ENCODE measurements at places on chromosomes 6 and 20. TPM values are rescaled to one million over a fixed set of nuclear protein-coding genes. Genes with fewer than 3 reads are reported as not detected.
A peak's percentile ranks its signal among the peaks of the same experiment; 100 is the strongest.

Gene MYBL2
- 15.7 TPM for total RNA-seq

Gene FOXQ1
- total RNA-seq = 0.15 TPM

Gene MAFB
- 3.0 TPM for total RNA-seq

Gene MMP24OS
- total RNA-seq = 94.6 TPM

Gene ELOVL4
- total RNA-seq = 6.1 TPM

Gene IL17F
- not detected for total RNA-seq

DNA sequence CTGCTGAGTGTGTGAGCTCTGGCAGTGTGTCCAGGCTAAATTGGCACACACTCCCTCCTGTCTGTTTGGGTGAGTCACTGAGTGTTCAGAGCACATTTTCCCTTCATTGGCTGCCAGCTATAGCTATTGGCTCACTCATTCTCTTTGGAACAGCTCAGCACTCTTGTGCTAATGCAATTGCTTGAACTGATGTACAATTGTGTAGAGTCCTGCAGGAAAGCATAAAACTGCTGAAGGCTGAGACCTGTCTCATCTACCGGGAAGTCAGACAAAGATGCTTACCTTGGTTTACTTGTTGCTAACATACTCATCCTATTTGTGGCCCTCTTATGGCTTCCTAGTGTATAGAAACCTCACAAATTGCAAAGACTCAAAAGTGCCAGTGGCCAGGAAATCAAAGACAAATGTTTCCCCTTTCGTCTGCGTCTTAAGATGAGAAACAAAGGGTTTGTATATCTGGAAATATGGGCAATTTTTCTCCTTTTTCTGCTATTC, 351.0 kb downstream of the BCKDHB start:
- no peaks in the 10 kb centered on the region for H3K27me3 ChIP-seq
- no peaks in the 10 kb centered on the region for H3K36me3 ChIP-seq
- no peak for DNase-seq

DNA sequence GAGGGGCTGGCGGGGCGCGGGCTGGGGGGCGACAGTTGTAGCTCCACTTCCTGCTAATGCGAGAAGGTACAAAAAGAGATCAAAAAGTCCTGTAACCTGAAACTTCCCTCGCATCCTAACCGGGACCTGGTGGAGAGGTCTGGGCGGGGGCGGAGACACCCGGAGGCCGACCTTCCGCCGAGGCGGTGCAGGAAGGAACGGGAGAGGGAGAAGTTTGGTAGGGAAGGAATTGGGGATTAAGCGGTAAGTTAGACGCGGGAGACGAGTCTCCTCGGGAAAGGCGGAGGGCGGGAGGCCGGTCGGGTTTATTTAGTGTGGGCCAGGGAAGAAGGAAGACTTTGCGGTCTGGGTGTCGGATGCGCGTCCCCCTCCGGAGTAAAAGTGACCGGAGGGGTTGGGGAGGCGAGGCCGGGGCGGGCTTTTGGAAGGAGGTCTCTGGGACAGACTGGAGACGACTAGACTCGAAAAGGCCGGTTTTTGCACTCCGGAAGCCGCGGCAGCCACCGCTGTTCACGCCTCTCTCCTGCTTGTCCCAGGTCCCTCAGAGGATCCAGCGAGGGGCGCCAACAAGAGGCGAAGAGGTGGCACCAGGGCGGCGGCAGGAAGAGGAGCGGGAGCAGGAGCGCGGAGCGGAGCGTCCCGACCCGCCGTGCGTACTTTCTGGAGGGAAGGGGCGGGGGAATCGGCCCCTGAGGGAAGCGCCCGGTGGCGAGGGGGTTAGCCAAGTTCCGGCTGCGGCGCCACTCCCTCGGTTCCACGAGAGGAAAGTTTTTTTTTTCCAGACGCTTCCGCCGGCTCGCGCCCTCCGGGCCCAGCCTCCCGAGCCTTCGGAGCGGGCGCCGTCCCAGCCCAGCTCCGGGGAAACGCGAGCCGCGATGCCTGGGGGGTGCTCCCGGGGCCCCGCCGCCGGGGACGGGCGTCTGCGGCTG, 734 bp downstream of the TPBG start:
- H3K4me1 ChIP-seq = peaks cover 12% of the 10 kb centered on the region
- H3K27ac ChIP-seq = peak overlapping the region; percentile 91
- H3K4me3 ChIP-seq = peak overlapping the region; percentile 94
- no peaks in the 10 kb centered on the region for H3K36me3 ChIP-seq

DNA sequence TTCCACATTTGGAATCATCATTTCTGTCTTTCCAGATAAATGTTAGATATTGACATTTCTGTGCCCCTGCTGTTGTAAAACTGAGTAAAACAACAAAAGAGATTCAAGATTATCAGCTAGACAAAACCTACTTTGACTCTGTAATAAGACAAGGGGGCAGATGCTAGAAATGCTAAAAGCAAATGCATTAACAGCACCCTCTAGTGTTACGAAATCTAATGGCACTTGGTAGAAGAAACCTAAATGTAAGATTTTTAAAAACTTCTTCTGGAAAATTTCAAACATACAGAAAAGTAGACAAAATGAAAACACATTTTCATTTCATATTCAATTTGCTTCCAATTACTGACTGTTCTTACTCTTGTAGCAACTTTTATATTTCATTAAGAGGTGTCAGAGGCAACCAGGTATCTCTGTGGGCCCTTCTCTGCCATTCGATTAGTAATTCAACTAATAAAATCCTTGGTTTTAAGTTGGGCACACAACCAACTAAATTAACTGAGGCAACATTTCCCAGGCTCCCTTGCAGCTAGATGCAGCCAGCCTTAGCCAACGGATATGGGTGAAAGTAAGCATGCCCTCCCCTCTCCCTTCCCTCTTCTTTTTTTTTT, 45.0 kb downstream of the SLC23A2 start:
- H3K4me1 ChIP-seq = peaks cover 29% of the 10 kb centered on the region
- H3K36me3 ChIP-seq = peaks cover 2% of the 10 kb centered on the region
- no peak for DNase-seq
- no peaks in the 10 kb centered on the region for H3K27me3 ChIP-seq
- H3K4me3 ChIP-seq = no peak overlapping the region

DNA sequence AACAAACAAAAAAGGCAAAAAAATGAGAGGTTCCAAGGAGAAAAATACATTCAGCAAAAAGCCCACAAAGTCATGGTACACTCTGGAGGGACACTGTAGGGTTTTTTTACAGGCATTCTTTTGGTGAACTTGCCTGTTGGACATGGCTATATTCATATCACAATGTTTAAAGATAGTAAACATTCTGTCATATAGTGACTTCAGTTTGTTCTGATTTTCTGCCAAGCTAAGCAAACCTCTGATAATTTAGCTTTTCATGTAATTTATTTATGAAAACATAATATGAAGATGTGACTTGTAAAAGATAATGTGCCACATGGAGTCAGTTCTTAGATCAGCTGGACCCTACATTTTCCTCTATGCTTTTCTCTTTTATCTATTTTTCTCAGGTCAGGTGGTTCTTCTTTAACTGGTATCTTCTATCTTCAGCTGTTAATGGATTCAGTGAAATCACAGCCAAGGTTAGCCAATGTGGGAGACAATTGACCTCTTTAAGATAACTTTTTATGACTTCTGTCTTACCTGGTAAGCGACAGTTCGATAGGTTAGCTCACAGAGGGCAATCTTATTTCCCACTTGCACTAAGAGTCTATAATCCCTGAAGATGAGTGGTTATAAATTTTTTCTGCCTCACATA, 87.9 kb downstream of the ADGRB3 start:
- no peaks in the 10 kb centered on the region for H3K36me3 ChIP-seq
- peaks cover 2% of the 10 kb centered on the region for H3K27me3 ChIP-seq
- no peak for DNase-seq
- no peak overlapping the region for H3K27ac ChIP-seq
- H3K4me1 ChIP-seq = peaks cover 6% of the 10 kb centered on the region
- H3K4me3 ChIP-seq = no peak overlapping the region

GRCh38 chr20:46358346-46359058, 47.9 kb downstream of the ELMO2 start:
- peaks cover 31% of the 10 kb centered on the region for H3K4me1 ChIP-seq
- H3K4me3 ChIP-seq = no peak overlapping the region
- H3K27ac ChIP-seq = no peak overlapping the region
- H3K27me3 ChIP-seq = no peaks in the 10 kb centered on the region
- DNase-seq = peak; percentile 48

DNA sequence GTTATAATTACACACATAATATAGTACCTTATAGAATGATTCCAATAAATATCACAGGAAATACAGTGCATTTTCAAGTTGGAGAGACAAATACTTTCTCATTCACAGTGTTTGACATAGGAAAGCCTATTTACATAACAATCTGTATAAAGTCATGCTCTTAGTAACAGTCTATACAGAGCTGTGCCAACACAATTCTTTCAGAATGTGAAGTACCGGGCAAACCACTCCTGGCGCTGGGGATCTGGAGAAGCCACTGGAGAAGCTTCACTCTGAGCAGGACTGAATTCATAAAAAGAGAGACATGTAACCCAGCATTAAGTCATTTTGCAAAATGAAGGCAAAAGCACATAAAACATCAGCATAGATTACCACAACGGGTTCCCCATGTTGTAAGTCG, 24.9 kb upstream of the MCM9 start:
- H3K4me1 ChIP-seq = no peaks in the 10 kb centered on the region
- H3K27me3 ChIP-seq = no peaks in the 10 kb centered on the region
- DNase-seq = no peak
- no peak overlapping the region for H3K4me3 ChIP-seq
